ENCODE measurements at places on chromosomes 11 and 22.

DNA sequence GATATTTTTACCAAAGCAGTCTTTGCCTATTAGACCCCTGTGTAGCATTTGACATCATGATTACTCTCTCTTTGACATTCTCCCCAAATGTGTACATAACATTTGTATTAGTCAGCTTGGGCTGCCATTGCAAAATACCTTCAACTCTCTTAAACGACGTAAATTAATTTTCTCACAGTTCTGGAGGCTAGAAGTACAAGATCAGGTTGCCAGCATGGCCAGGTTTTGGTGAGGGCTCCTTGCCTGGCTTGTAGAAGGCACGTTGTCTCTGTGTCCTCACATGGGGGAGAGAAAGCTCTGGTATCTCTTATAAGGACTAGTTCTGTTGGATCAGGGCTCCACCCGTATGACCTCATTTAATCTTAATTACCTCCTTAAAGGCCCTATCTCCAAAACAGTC is 12.3 kb upstream of the DLAT start:
- DNase-seq, result no peak

DNA sequence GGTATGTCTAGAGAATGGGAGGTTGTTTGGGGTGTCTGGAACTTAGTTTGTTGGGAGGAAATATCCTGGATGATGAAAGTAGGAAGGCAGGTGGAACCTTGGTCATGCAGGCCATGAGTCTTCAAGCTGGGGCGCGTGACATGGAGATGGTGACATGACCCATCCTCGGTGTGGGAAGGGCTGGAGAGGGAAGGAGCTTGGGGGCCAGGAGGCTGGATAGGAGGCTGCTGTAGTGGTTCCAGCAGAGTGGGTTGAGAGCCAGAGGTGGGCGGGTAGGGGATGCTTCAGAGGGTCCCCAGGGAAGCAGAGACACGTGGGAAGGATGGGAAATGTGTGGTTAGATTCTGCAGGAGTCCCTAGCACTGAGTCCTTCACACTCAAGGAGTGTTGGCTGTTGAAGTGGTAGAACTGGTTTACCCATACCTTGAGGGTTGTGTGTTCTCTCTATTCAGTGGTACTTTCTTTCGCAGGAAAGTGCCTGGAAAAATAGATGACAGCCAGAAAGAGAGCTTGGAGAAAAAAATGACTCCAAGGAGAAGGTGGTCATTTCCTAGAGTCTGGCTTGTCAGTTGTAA is 56.8 kb downstream of the LDLRAD3 start:
- DNase-seq, result no peak

- DNase-seq, result no peak
Measured at GRCh38 chr22:36562261-36562835, 33.4 kb upstream of the EIF3D start.

GRCh38 chr22:46696229-46696518 is 41.9 kb downstream of the CERK start:
- DNase-seq, result no peak

- no peak for DNase-seq
Measured at GRCh38 chr22:49936973-49937757, 18.7 kb downstream of the CRELD2 start.

- DNase-seq, result no peak
Measured at GRCh38 chr11:70122490-70123198, 44.5 kb downstream of the ANO1 start.

- DNase-seq, result no peak
Measured at GRCh38 chr11:13949876-13950275, 12.6 kb upstream of the SPON1 start.

DNA sequence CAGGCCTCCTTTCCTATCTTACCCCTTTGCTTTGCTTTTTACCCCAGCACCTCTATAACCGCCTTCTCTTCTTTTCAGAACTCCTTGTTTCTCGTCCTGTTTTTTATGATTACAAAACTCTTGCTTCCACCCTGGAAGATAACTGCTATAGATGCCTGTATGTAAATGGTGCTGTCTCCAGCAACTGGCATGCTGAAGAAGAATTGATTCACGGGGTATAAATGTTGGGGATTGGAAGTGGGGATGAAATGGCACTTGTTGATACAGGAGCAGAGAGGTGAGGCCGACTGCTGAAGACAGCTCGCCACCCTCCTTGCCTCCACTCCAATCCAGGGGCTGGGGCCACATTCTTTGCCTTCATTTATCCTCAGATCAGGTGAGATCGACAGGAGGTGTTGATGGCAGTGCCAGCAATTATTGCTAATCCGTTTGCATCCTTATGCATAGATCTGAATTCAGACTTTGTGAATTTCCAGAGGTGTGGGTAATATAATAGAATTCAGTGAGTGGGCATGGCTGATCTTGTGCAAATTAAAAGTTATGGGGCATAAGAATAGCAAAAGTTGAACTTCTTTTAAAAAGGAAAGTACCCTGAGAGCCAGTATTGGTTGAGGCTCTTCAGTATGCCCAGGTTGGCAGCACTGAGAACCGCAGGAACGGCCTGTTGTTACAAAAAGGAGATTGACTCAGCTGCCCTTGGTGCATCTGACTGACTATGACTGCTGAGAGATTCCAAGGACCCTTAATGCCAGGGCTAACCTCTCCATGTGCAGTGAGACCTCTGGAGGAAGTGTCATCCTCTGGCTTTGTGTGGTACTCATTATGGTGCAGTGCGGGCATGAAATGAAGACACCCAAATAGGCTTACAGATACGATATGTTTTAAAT is 5.3 kb downstream of the NEAT1 start:
- peak; percentile 84 for DNase-seq

GRCh38 chr11:18375941-18376340 is 18.4 kb upstream of the LDHA start:
- no peak for DNase-seq

- no peak for DNase-seq
Measured at GRCh38 chr11:119361941-119362725, 15.6 kb upstream of the MFRP start.

- peak; percentile 73 for DNase-seq
Measured at GRCh38 chr22:43346521-43346929, 3.4 kb upstream of the SCUBE1 start.

DNA sequence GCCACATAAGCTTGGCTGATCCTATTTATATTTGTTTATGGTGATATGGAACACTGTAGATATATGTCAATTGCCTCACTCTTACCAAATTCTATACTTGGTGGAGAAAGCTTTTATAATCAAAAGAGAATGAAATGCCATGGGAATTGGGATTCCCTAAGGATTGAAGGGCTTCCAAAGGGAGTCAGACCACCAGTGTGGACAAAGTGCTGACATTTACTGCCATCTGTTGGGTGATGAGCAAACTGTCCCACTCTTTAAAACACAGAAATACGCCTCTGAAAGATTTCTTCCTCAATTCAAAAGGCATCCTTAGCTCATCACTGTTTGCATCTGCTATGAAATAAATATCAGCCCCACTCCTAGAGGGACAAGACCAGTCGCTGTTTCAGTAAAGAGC is 7.1 kb downstream of the SLC1A2 start:
- DNase-seq, result no peak

DNA sequence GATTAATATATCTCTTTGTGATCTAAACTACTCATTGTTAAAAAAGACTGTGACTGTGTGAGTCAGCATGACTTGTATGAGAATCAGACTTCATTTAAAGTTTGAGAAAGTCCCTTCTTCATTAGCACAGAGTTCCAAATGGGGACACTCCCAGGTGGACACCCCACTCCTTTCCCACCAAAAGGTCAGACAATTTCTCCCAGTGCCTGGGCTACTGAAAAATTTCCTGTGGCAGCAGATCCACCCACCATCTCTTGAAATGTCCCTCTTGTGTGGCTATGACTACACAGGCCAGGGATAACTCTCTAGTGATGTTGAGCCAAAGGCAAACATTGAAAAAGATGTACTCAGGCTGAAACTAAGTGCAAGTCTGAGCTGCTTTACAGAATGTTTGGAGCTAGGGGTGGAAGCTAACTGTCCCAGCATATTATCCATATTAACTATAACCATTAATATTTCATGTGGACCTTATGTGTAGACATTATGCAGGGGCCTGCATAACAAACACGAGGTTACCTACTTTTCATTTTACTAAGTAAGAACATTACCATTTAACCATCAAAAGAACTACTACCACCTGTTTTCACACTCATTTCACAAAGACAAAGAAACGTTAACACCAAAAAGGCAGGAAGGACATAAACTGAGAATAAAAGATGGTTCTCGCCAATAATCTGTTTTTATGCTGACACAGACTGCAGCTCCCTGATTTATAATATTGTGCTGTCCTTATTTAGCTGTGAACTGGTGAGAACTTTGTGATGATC is 44.8 kb downstream of the MMP20 start:
- DNase-seq, result no peak

GRCh38 chr22:38346506-38346905 is 29.3 kb upstream of the CSNK1E start:
- no peak for DNase-seq

DNA sequence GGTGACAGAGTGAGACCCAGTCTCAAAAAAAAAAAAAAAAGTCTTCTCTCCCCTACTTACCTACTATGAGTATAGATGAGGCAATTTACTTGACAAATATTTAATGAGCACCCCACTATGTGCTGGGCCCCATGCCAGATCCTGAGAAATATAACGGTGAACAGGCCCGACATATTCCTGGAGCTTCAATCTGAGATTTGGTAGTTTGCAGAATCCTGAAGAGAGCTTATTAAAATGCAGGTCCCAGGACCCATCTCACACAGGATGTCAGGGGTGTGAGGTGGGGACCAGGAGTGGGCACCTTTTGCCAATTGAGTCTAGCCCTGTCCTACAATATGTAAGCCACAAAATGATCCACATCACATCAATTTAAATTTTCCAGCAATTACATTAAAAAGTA is 44.0 kb downstream of the KCNJ4 start:
- DNase-seq, result no peak

DNA sequence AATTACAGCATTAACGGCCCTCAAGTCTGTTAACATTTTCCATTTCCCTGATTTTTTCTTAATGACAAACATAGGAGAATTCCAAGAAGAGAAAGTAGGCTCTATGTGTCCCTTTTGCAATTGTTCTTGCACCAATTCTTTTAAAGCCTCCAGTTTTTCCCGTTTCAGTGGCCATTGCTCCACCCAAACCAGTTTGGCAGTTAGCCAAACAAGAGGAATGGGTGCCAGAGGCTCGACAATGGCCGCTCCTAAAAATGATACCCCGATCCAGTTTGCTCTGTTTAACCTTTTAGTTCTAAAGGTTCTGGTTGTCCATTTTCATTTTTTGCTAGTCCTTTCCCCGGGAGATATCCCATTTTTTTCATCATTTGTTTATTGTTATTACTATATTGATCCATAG is 6.7 kb upstream of the DNAJB13 start:
- no peak for DNase-seq

DNA sequence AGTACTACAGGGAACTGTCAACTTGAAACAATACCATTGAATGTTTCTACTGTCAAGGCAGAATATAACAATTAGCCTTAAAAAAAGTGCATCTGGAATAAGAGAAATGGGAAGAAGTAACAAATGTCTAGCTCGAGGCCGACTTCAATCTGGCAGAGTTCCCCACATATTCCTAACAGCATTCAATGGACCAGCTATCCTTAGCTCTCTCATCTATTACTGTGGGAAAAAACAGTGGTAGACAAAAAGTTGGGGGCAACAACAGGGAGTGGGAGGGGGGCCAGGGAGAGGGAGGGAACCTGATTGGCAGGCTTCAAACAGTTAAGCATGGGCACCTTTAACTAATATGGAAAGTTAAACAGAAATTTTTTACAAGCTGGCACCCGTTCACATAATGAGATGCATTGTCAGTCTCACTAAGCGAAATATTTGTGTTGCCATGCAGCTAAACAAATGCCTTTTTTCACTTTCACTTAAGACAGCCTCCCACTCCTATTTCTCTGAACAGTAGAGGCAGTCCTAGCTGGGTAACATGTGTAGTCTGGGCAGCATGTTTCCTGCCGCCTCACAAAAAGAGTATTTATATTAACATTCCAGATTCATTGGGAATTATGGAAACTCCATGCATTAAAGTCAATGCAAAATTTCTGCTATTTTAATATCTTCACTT is 62.2 kb upstream of the SOX6 start:
- DNase-seq, result no peak

DNA sequence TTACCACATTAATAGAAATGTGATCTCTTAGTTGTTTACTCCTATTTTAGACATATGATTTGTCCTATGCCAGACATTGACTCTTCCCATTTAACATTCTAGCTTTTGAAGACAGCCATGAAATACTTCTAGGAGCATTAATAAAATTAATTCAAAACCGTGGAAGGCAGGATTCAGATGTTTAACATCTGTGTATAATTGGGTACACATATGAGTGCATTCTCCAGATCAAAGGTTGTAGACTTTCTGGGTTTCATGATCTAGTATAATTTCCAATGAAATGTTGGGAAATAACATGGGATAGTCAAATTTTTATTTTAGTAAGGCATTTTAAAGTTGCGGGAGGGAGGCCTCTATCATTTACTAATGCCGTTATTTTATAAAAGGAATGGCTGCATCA is 35.2 kb upstream of the CCDC89 start:
- DNase-seq, result no peak

GRCh38 chr11:102279641-102280170 is 37.6 kb upstream of the BIRC3 start:
- DNase-seq, result peak; percentile 54

DNA sequence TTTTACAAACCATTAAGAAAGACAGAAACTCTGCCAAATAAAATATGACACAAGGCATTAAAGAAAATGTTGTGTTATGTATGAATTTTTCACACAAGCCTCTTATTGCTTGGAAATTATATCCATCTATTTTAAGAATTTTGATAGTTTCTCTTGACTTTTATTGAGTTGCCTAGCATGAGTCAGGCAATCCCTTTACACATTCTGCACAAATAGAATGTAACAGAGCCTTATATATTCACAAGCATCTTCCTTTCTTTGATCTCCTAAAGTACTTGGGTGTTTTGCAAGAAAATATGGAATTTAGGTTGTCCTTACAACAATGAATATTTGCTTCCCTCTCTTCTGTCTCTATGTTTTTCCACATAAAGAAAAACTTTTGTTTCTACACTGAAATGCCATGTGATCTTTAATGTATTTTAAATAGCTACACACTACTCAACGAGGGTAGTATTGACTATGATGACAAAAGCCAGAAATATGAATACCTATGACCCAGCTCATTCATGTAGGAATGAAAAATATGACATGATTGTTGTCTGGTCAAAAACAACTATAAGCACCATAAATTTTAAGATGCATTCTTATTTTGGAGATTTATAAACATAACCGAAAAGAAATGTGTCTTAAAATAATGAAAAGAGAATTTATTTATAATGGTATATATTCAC is 398.8 kb downstream of the GUCY1A2 start:
- DNase-seq, result no peak

- no peak for DNase-seq
Measured at GRCh38 chr22:39534092-39534506, 1.6 kb upstream of the RPS19BP1 start.

- no peak for DNase-seq
Measured at GRCh38 chr22:48755059-48755949, 1072.4 kb downstream of the BRD1 start.

GRCh38 chr11:70538641-70539359 is 140.5 kb downstream of the CTTN start:
- no peak for DNase-seq

- DNase-seq, result no peak
Measured at GRCh38 chr11:3199537-3200295, 18.9 kb downstream of the MRGPRG start.

GRCh38 chr22:20494978-20495860 is at the start of gene KLHL22:
TSS of gene KLHL22 (minus strand) at chr22:20495795. CDS start at chr22:20489211, 6,584 bp downstream.
- DNase-seq, result peak; percentile 57

GRCh38 chr11:102912482-102912830 is 37.7 kb upstream of the MMP12 start:
- DNase-seq, result no peak

Data from adrenal gland (tissue), 19 donors.